ENCODE measurements at places on chromosomes 12 and 14.

DNA sequence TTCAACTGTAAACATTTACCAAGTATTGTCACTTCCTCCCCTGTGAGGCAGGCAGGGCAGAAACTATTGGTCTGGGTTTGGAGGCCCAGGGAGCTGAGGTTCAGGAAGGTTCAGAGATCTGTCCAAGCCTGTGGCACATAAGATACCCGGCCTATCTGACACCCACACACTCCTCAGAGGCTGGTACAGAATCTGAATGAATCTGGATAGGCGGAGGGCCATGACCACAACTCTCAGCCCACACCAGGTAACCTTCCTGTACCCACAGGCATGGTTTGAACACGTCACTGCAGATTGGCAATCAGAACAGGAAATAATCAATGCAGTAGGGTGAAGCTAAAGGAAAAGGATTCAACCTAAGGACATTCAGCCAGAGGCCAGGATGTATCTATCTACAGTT, 92.8 kb upstream of the TMCC3 start:
- DNase-seq: no peak

- DNase-seq: no peak
Measured at GRCh38 chr12:132477703-132478432, 12.1 kb upstream of the FBRSL1 start.

- peak; percentile 81 for DNase-seq
Measured at GRCh38 chr12:79407671-79408622, 282.8 kb downstream of the PAWR start.

DNA sequence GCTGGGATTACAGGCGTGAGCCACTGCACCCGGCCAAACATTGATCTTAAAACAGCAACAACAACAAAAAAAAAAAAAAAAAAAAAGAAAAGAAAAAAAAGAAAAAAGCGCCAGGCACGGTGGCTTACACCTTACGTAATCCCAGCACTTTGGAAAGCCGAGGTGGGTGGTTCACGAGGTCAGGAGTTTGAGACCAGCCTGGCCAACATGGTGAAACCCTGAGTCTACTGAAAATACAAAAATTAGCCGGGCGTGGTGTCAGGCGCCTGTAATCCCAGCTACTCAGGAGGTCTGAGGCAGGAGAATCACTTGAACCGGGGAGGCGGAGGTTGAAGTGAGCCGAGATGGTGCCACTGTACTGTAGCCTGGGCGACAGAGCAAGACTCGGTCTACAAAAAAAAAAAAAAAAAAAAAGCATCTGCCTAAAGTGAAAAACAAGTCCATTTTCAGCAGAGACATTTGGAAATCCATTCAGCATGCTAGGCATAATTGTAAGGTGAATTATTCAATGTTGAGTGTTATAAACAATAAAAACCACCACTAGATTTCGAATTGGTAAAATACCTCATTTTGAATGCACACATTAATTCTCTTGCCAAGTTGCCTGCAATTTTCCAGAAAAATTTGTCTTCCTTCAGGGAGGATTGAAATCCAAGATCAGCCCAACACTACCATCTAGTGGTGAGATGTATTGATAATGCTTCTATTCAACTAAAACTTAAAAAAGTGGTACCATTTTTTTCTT, 8.0 kb upstream of the CERS5 start:
- DNase-seq: peak; percentile 54

GRCh38 chr14:93010130-93010499, 87.2 kb downstream of the CHGA start:
- no peak for DNase-seq

DNA sequence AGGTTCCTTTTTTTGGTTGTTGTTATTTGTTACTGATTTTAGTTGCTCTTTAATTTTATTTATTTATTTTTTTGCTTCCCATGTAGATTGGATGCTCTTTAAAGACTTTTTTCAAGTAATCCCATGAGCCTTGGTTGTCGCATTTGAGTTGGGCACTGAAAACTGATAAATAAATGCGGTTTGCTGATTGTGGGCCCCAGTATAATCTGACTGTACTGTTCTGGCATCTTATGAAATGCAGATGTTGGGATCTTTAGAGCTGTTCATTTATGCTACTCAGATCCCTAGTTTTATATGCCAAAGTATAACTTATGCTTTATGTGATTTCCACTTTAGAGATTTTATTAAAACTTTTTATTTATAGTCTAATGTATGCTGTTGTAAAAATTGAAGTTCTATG, 33.3 kb downstream of the WNK1 start:
- DNase-seq: no peak

GRCh38 chr14:100092832-100093231, 27.6 kb downstream of the EVL start:
- no peak for DNase-seq

DNA sequence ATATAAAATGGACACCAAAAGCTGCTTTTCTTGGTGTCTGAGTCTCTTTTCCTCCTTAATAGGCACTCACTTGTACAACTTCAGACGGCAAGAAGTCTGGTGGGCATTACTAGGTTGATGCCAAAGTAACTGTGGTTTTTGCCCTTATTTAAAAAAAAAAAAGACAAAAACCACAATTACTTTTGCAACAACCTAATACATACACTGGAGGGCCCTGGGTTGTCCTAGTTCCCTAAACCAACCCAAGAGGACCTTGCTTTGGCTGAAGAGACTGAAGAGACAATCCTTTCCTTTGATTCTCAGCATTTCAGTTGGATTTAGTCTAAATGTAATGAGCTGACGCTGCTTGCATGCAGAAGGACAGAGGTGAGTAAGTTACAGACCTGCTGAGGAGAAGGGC, 16.2 kb upstream of the PLEKHG3 start:
- DNase-seq: no peak

DNA sequence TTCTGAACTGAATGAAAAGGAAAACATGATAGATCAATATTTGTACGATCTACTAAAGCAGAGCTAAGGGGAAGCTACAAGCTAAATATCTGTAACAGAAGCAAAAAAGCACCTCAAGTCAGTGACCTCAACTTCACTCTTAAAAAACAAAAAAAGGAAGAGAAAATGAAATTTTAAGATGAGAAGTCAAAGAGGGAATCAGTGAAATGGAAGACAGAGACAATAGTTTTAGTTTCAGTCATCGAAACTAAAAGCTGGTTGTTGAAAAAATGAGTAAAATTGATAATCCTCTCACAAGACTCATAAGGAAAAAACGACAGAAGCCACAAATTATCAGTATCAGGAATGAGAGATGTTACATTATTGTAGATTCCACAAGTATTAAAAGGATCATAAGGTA, 11.9 kb upstream of the SLC2A13 start:
- DNase-seq: no peak

GRCh38 chr12:15581006-15581405, 208.2 kb downstream of the EPS8 start:
- DNase-seq: no peak

DNA sequence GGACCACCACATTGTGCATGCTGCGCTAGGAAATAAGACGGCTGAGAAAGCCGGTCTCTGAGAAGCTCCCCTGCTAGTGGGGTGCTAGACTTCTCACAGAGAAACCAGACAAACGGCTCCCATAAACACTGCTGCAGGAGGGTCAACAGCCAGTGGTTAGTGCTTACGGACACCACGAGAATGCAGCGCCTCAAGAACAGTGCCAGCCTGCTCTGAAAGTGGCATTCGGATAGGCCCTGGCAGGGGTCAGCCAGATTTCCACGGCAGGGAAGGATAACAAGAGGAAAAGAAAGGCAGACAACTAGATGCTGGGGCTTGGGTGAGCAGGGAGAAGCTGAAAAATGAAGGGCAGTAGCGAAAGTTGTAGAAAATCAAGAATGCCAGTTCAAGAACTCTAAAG, 26.4 kb downstream of the PPTC7 start:
- no peak for DNase-seq

DNA sequence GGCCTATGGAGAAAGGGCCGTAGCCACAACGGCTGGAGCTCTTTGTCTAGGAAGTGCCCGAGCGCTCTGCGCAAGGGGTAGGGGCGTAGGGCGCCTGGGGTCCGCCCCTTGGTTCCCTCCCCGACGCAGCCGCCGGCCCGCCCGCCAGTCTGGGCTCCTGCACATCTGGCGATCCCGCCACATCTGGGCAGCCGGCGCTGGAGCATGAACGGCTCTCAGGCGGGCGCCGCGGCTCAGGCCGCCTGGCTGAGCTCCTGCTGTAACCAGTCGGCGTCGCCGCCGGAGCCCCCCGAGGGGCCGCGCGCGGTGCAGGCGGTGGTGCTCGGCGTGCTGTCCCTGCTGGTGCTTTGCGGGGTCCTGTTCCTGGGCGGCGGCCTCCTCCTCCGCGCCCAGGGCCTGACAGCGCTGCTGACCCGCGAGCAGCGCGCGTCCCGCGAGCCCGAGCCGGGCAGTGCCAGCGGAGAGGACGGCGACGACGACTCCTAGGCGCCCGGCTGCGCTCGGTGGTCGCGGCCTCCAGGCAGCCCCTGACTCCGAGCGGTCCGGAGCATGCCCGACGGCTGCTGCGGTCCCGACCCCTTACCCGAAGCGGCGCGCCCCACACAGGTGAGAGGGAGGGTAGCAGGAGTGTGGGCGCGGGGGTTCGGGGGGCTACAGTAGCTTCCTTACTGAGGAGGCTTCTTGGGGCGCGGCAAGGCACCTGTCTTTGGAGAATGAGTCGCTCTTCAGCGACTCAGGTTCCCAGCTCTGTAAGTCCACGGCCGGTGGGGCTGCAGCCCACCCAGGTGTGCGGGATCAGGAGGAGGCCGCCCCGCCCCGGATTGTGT, at the start of gene SMIM41:
Gene SMIM41, plus strand, starts transcription at position 129 of the 827 bp plus-strand sequence. Its CDS starts 76 bp downstream, at position 205.
- no peak for DNase-seq

DNA sequence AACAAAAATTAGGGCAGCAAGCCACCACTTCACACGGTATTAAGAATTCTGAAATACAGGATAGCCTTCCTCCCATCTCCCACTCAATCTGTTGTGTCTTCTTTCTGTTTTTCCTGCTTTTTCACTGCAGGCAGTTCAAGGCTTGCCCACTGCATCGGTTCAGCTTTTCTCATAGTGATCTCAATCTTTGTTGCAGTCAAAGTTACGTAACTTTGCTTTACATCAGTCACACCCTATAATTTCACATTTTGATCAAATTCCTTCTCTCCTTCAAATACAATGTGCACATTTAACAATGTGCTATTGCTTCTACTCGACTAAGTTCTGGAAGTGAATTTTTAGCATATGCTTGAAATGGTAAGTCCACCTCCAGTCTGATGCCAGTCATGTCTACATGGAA, 217.6 kb downstream of the EFCAB11 start:
- no peak for DNase-seq

DNA sequence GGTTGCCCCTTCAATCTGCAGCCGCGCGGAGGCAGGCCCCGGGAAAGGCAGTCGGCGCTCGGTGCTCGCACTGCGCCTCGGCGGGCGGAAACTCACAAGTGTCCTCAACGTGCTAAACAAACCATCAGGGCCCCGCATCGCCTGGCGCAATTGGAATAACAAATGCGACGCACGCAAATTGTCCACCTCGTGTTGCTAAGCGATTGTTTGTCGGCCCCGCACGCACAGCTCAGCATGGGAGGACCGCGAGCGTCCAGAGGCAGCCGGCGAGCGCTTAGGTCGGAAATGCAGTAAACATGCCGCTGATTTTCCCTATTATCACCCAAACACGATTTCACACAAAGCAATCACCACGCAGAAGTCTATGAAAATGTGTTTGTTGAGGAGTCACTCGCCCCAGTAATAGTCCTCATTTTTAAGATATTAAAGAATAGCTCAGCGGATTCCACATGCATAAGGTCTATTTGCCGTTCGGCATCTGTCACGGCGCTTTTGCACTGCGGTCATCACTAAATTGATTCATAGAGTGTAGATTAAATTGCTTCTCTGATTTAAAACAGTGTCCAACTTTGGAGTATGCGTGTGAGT, 3.2 kb upstream of the GSC start:
- DNase-seq: no peak

DNA sequence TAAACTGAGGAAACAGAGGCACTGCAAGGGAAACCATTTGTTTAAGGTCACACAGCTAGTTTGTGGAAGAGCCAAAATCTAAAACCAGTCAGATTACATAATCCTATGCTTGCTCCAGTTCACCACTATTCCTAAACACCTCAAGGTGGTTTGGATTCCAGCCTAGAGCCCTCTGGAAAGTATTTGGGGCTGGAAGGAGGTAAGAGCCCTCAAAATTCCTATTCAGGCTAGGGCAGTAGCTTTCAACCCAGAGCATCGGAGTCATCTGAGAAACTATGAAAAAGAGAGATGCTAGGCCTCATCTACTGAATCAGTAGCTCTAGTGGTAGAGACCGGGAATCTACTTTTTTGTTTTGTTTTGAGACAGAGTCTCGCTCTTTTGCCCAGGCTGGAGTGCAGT, 16.0 kb upstream of the SPPL3 start:
- DNase-seq: no peak

GRCh38 chr14:36646664-36647416, 14.8 kb upstream of the PAX9 start:
- no peak for DNase-seq

- no peak for DNase-seq
Measured at GRCh38 chr12:87344699-87345098, 684.5 kb downstream of the C12orf50 start.

DNA sequence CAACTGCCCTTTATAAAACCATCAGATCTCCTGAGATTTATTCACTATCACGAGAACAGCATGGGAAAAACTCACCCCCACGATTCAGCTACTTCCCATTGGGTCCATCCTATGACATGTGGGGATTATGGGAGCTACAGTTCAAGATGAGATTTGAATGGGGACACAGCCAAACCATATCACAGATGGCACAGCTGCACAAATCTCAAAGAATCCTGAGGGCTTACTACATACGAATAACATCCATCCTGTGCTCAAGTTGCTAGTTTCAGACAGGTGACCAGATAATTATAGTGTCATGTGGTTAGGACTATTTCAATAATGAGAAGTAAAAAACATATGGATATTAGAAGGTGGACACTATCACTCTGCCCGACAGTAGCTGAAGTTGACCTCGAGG, 211.2 kb downstream of the NUAK1 start:
- DNase-seq: no peak

- DNase-seq: no peak
Measured at GRCh38 chr12:108117163-108117849, 11.8 kb upstream of the WSCD2 start.

- no peak for DNase-seq
Measured at GRCh38 chr12:62695696-62696095, 229.1 kb downstream of the MON2 start.

DNA sequence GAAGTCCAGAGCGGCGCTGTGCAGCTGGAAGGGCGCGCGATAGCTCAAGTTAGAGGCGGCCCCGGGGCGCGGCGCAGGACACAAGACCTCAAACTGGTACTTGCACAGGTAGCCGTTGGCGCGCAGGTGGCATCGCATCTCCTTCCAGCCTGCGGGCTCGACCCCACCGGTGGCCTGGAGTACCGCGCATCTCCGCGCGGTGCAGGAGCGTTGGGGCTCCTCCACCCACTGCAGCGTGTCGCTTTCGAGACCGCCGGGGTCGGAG, 553 bp downstream of the CLEC14A start:
- no peak for DNase-seq

GRCh38 chr12:113770389-113770865, 195.7 kb downstream of the RBM19 start:
- no peak for DNase-seq

DNA sequence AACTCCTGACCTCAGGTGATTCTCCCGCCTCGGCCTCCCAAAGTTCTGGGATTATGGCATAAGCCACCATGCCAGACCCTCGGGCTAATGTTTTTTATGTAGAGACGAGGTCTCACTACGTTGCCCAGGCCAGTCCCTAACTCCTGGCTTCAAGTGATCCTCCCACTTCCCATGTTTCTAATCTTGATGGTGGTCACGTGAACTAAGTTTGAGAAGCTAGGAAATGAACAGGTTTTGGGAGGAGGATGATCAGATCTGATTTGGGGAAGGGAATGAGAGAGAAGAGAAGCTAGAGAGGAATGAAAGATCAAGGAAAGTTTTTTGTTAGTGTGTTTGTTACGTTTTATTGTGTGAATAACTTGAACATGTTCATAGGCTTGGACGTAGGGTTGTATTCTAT, 17.2 kb upstream of the SINHCAF start:
- no peak for DNase-seq

All from AG09309 (cell line).